ENCODE measurements at places on chromosomes 7 and 10.

DNA sequence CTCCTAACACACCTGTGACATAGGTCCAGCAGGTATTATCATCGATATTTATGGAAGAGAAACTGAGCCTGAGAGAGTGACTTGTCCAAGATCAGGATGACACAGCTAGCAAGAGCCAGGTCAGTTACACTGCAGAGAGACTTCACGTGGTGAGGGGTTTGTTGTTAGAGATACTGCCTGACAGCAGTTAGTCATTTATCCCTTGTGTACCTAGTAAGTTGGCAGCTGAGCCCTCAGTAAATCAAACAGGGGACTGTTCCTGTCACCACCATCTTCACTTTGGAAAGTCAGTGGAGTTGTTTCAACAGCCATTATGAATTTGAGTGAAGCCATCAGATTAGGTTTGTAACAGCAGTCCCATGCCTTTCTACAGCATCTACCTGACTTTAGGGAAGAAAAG, 87.5 kb upstream of the GATA3 start:
- DNase-seq: no peak

GRCh38 chr7:140902303-140902953, 22.3 kb downstream of the BRAF start:
- no peak for DNase-seq

DNA sequence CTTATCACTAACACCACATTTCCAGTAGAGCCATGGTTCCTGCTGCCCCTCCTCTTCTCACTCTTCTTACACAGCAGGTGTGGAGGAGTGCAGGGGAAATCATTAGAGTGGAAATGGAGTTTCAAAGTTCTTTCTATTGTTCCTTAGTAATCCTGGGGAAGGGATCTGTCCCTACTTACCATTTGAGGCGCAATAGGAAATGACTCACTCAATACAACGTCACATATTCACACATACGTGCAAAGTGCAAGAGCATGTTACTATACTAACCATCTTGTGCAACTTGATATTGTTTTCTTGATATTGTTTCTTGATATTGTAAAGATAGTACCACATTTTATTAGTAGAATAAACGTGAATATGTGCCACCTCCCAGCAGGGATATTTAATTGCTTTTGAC, 1010.2 kb downstream of the DNAJB9 start:
- DNase-seq: no peak

GRCh38 chr7:47180516-47180826, 401.4 kb downstream of the TNS3 start:
- no peak for DNase-seq

DNA sequence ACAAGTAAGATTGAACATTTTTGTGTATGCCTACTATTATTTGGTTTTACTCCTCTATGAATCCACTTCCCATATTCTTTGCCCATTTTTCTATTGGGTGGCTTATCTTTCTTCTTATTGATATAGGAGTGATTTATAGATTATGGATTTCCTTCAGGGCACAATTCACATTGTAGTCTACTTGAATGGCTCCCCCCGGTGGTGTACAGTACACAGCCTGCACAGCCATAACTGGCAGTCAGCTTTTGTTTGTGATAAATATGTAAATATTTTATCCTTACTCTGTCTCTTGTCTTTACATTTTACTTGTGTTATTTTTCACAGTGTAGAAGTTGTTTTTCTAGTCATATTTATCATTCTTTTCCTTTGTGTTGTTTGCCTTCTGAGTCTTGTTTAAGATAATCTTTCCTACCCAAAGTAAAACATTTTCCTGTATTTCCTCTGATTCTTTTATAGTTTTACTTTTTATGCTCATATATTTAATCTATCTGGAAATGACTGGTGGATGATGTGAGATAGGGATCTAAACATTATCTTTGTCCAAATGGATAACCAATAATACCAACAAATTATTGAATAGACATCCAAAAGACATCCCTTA, 23.9 kb upstream of the CALD1 start:
- peak; percentile 62 for DNase-seq

DNA sequence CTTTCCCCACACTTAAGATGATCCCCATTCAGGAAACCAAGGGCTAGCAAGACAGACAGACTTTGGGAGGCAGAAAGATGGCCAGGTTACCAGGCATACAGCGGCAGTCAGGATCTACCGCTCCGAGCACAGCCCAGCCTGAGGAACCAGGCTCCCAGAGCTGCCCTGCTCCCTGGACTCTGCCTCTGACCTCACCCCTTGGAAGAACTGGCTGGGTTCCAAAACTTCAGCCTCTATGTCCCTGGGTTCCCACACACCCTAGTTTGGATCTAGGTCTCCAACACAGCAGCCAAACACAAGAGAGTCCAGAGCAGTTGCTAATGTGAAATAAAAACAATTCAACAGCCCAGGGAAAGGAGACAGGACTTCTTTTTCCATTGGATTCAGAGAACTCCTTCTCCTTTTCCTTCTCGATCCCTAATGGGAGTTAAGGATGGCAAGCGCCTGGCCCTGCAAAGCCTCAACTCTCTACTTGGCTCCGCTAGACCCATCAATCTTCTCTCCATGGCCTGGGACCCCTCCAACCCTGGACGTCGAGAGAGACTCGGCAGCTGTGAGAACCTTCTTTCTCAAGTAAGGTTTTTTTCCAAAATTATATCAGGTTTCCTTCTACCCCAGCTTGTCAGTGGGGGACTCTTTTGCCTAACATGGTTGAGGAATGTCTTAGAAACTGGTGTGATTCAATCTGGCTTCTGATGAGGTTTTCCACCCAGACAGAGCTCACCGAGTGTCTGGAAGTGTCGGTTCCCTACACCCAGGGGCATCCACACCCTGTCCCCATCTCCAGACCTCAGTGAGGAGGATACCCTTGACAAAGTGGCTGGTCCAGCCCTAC, 219.6 kb downstream of the KCNMA1 start:
- DNase-seq: peak; percentile 51

DNA sequence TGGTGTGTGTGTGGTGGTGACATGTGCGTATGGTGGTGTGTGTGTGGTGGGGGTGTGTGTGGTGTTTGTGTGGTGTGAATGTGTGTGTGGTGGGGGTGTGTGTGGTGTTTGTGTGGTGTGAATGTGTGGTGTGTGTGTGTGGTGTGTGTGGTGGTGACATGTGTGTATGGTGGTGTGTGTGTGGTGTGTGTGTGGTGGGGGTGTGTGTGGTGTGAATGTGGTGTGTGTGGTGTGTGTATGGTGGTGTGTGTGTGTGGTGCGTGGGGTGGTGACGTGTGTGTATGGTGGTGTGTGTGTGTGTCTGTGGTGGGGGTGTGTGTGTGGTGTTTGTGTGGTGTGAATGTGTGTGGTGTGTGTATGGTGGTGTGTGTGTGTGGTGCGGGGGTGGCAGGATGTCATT, 453.1 kb downstream of the DNAJB6 start:
- DNase-seq: no peak

DNA sequence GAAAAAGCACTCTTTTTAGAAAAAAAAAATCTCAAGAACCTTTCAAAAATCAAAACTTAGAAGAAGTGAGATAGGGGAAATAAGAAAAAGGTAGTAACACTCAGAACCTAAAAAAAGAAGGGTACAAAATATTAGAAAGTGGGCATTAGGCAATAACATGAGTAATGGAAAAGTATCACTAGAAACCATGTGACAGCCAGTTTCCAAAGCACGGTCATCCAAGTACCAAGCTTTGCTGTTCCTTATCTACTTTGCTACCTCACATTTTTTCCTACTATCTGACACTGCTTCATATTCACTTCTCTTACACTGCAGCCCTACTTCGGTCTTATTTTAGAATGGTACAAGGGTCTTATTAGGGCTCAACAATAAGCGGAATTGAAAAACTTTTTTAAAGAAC, 30.3 kb downstream of the IMMP2L start:
- peak; percentile 37 for DNase-seq

DNA sequence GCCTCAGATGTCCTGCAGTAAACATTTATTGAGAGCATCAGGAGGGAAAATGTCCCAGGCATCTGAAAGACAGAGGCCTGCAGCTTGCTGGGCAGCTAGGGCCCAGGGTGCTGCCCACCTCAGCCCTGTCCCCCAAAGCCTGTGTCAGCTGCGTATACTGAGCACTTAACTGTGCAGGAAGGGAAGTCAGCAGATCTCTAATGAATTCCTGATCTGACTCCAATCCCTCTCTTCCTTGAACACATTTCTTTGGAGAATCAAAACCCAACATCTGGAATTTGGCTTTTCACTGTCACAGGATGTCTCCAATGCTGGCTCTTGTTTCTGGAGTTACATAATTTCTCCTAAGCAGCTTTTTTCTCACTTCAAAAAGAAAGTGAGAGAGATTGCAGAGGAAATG, 364.7 kb upstream of the NFE2L3 start:
- no peak for DNase-seq

DNA sequence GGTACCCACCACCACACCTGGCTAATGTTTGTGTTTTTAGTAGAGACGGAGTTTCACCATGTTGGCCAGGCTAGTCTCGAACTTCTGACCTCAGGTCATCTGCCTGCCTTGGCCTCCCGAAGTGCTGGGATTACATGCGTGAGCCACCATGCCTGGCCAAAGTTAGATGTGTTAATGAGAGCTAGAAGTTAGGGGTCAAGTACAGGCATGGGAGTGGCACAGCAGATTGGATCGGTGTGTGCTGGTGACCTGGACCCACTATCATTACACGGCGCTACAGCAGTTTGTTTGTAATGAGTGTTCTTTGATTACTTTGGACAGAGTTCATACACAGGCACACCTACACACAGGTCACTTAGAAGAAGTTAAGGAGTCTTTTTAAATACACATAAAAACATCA, 36.7 kb downstream of the DNAJB6 start:
- no peak for DNase-seq

DNA sequence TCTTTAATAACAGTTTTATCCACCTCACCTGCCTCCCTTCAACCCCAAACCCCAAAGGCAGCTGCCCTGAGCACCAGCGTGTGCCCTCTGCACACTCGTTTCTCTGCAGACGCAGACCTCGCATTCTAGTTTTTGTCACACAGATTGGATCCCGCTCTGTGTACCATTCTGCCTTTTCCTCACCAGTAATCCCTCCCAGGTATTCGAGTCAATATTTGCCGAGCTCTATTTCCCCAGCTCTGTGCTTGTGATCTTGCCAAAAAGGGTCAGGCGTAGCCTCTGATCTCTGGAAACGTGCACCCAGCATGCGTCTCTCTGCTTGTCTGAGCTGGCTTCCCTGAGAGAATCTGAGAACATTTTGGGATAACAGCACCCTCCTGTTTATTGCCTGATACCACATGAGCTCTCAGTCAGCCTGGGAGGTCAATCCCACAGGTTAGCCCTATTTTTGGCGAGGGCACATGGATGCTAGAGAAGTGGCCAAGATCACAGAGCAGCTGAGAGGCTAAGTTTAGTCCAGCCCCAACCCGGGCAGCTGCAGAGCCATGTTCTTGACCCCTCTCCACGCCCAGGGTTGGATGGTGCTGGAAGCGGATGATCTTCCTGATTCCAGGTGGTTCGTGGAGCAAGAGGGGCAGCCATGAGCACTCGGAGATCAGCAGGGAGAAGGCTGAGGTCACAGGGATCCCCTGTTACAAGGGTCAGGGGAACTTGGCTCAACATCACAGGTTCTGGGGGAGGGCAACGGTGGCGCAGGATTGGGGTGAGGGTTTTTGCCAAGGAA, 29.1 kb downstream of the FOXL3 start:
- DNase-seq: no peak

- DNase-seq: no peak
Measured at GRCh38 chr10:13238271-13239077, 4.3 kb upstream of the UCMA start.

GRCh38 chr10:18113881-18114280, 26.3 kb upstream of the CACNB2 start:
- no peak for DNase-seq

DNA sequence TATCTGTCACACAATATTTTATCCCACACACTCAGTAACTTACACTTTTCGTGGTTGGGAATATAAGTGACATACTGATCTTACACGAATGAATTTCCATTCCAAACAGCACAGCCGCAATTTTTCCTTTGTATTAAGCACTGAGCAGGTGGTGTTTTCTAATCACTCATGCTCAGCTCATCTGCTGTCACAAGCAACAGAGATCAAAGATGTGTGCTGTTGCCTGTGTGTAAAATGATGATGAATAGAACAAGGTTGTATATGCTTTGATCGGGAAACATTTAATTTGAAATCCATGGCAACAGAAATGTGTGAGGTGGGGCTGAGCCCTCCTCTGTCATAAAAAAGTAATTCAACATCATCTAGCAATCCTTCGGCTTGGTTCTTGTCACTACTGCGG, 927.7 kb upstream of the MBL2 start:
- DNase-seq: no peak

GRCh38 chr10:25107756-25108155, 67.0 kb upstream of the GPR158 start:
- no peak for DNase-seq

DNA sequence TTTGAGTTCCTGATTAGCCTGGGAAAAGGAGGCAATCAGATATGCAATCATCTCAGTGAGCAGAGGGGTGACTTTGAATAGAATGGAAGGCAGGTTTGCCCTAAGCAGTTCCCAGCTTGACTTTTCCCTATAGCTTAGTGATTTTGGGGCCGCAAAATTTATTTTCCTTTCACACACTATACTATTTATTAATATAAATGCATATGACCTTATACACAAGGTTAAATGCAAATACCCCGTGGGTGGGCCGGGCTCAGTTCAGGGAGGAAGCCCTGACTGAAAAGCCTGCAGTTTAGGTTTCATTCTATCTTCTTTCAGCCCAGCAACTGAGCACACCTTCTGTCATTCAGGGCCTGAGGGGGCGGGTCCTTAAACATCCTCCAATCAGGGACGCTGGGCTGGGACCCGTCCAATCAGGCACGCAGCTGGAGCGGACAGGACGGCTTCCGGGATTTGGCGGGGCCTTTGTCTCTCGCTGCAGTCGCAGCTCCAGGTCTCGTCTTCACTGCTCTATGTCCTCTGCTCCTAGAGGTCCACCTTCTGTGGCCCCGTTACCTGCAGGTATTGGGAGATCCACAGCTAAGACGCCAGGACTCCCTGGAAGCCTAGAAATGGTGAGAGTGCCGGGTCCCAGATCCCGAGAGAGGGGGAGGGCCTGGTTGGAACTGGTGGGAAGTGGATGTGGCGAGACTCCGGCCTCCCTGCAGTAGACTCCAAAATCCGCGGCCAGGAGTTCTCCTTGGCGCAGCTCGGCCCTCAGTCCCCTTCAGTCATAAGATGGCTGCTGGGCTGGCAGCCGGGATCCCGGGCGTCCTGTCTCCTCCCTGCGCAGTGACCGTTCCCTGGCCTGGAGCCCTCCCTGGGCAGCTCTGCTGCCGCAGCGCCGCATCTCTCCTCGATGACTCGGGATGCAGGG, at the start of gene ZNF273:
Gene ZNF273, plus strand, starts transcription at position 468 of the 916 bp plus-strand sequence. Its CDS starts 45 bp downstream, at position 513.
- peak; percentile 85 for DNase-seq

DNA sequence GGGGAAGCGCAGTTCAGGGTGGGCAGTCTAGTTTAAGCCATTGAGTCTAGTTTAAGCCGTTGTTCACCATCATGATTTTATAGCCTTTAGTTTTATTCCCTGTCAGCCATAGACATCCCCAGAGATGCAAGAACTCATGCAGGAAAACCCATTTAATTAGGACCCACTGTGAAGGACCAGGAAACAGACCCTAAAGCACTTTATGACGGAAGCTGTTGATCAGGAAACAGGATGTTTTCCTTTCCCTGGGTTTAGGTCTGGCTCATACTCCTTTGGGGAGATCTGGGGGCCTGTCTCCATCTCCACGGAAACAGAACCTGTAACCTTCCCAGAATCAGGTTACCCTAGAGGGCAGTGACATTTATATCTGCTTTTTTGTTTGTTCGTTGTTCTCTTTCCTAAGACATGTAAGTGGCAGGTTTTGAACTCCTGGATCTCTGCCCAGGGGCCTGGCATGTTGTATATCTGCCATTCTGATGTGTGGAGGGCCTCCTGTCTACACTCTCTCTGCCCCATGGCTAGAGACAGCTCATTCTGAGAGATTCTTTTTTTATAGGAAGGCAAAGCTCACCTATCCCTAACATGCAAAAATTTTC, 657.2 kb upstream of the GALNT17 start:
- no peak for DNase-seq

- peak; percentile 7 for DNase-seq
Measured at GRCh38 chr7:43318188-43318770, 205.8 kb downstream of the HECW1 start.
